OCI-M1 (cell line): ENCODE measurements at places on chromosomes 5 and 9.

DNA sequence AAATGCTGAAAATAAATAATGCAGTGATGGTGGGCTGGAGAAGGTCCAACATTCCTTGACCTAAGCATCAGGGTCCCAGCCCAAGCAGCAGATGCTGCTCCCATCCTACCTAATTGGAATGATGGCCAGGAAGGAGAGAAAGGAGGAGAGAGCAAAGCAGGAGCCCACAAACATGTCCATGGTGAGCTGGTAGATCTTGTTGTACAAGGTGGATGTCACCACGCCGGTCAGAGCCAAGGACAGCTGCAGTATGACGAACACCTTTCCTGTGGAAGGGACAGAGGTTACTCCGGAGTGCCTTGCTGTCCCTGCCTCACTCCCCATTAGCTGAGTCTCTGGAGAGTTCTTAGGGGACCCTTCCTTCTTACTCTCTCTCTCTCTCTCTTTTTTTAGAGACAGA, 4.3 kb downstream of the SLC46A2 start:
- no peak for DNase-seq

GRCh38 chr5:77774981-77775789, 954 bp downstream of the TBCA start:
- peak; percentile 66 for DNase-seq

GRCh38 chr9:13122756-13123369, 156.6 kb downstream of the MPDZ start:
- no peak for DNase-seq

GRCh38 chr5:43699910-43700309, 96.9 kb downstream of the NNT start:
- DNase-seq = no peak

DNA sequence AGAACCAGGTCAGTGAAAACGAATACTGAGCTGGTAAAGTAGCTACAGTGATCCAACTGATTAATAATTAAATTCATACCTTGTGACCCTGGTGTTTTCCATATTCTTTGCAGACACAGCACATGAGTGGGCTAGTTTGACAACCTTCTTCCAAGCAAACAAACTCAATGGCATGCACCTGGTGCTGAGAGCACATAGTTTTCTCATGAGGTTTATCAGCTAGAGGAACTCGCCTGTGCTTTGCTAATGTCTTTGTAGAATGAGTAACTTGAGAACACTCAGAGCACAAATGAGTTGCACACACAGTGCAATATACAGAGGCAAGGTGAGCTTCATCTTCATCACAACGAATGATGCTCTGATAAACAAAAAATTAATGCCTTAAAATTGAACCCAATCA, 12.6 kb downstream of the TRIM23 start:
- DNase-seq = no peak

DNA sequence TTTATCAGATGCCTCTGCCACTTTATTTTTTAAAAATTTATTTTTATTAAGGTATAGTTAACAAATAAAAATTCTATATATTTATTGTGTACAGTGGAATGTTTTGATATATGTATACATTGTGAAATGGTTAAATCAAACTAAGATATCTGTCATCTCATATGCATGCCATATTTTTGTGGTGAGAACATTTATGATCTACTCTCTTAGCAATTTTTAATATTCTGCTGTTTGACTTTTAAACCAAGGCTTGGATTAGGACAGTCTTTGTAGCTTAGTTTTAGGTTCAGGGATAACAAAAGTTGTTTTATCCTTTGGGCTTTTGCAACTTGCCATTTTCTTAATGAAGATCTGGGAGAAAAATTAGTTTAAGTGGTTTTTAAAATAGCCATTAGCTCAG, 46.0 kb upstream of the CDKN2B start:
- no peak for DNase-seq

DNA sequence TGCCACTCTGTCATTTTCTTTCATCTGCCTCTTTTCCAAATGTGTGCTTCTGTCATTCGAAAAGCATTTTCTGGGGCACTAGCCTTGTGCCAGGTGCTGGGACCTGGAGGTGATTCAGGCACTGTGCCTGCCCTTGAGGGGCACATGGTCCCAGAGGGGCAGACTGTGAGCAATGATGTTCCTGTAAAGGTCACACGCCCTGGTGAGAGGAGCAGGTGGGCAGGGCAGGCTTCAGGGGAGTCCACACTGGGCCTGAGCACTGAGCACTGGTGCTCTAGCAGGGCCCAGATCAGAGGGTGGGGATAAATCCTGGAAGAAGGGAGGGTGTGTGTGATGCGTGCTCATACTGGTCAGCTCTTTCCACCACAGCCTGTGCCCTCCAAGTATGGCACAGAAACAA, 77.8 kb downstream of the COL15A1 start:
- no peak for DNase-seq

- DNase-seq = no peak
Observed at GRCh38 chr5:171897231-171897630, 109.2 kb downstream of the FBXW11 start.

DNA sequence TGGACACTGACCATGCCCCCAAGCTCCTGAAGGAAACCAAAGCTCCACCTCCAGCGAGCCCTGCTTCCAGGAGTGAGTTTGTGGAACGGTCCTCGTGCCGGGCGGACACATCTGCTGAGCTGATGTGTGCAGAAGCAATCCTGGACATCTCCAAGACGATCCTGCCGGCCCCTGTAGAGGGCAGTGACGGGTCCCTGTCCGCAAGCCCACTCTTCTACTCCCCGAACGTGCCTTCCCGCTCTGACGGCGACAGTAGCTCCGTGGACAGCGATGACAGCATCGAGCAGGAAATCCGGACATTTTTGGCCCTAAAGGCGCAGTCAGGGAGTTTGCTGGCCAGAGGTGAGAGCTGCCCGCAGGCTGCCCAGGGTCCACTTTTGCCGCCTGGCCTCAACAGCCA, 6.2 kb downstream of the PPP1R26 start:
- DNase-seq = no peak

DNA sequence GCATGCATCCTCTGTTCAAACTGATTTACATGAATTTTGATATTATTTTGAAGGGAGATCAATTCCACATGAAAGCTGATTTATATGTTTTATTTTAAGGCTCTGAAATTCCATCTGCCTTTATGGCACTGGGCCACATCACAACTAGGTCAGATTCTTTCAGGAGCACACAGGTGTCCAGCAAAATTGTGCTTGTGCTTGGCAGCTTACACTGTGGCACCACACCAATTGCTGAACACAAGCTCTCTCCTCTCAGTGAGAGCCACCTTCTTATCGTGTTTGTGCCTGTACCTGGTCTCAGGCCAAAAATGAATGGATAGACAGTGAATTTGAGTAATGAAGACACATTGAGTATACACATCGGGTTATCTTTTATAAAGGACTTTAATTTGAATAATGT, 200.4 kb downstream of the CDH10 start:
- DNase-seq = no peak

- no peak for DNase-seq
Observed at GRCh38 chr5:52419357-52419756, 368.4 kb upstream of the ITGA1 start.

- DNase-seq = no peak
Observed at GRCh38 chr5:170338291-170338690, 40.7 kb upstream of the LCP2 start.

DNA sequence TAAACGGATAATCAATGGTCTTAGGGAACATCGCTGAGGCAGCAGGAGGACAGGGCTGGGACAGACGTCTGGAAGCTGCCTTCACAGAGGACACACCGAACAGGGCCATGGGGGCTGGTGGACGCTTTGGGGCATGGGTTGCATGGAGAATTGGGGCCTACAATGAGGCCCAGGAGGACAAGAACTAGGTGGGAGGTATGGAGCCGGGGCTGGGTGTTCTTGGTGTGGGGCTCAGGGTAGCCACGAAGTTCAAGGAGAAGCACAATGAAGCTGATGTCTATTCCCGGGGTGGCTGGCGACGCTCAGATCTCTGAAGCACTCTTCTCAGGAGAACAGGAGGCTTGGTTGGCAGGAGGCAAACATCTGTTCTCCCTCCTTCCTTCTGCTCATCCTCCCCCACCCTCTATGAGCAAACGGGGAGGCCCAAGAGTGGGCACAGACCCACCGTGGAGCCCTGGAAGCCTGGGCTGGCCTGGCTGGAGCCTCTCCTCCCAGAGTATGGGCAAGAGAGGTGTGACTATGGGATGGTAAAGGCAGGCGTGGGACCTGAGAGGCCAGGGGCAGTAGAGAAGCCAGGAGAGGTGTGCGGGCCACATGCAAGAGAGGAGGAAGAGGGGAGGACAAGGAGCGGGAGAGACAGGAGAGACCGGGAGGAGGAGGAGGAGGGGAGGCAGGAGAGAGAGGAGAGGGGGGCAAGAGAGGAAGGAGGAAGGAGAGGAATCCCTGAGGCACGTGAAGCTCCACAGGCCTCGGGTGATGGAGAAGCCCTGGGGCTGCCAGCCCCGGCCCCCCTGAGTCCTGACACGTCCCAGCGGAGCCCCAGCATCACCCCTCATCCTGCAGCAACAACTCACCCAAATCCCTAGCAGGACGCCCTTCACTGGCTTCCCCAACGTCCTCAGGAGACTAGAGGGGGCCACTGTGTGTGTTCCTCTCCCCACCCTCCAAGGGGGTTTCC, 159.1 kb downstream of the OLFM1 start:
- no peak for DNase-seq

DNA sequence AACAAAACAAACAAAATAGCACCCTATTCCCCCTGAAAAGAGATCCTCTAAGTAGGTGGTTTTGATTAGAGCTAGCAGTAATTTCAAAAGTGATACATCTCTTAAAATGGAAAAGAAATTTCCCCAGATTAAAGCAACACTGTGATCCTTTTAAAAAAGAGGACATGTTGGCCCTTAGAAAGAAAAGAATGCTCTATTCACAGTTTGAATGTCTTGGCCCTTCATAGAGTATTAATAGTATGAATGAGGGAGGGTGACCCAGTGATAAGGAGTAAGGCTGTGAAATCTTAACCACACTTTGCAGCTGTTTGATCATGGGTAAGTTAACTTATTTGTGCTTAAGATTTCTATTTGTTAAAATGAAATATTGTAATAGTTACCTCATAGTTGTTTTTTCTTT, 467.7 kb upstream of the MEF2C start:
- peak; percentile 26 for DNase-seq

- DNase-seq = no peak
Observed at GRCh38 chr9:127172066-127172707, 49.8 kb upstream of the ANGPTL2 start.

GRCh38 chr9:89137542-89138462, 40.8 kb downstream of the SHC3 start:
- DNase-seq = no peak

DNA sequence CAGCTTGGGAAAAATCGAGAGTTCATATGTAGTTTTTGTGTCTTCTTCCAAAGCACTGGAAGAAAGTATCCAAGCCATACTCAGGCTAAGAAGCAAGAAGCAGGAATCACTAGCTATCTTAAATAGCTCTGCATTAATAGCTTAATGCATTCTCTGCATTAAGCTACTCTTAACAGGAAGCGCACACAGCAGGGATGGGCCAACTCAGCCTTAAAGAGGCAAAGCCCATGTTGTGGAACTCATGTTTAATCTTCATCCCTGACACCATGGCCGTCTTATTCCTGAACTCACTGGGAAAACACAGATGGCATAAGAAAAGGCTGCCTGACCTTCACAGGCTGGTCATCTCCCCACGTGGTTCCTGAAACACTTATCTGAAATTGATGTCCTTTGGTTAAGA, 18.7 kb upstream of the ICE1 start:
- DNase-seq = no peak

GRCh38 chr5:149392718-149393117, 13.6 kb upstream of the IL17B start:
- DNase-seq = no peak

DNA sequence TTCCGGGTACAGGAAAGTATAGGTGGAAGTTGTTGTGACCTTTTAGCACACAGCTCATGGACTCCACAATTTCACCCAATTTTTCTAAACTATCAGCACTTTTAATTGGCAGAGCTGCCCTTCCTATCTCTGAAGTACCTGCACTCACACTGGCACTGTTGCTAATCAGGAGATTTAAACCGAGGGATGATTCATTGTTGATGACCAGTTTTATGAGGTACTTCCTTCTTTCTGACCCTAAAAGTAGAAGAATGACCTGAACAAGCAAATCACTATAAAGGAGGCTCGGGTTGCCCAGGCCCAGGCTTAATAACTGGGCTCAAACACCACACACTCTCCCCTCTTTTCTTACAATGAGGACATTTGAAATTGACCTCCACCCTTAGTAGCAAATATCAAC, 105.9 kb downstream of the KCNN2 start:
- no peak for DNase-seq

- DNase-seq = no peak
Observed at GRCh38 chr9:126754436-126755316, 50.2 kb upstream of the ZBTB43 start.

DNA sequence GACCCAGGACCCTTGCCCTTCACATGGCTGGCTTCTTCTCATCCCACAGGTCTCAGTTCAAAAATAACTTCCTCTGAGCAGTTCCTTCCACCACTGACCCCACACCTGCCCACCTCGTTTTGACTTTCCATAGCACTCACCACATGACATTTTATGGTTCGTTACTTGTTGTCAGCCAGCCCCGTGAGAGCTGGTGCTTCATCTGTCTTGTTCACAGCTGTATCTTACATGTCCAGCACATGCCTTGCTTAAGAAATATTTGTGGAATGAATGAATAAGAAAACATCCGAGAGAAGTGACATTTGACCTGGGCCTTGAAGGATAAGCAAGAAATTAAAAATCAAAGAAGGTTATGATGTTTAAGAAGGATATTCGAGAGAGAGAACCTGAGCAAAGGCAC, 193.9 kb downstream of the RFK start:
- DNase-seq = no peak

- no peak for DNase-seq
Observed at GRCh38 chr9:110064803-110065202, 143.2 kb downstream of the C9orf152 start.

DNA sequence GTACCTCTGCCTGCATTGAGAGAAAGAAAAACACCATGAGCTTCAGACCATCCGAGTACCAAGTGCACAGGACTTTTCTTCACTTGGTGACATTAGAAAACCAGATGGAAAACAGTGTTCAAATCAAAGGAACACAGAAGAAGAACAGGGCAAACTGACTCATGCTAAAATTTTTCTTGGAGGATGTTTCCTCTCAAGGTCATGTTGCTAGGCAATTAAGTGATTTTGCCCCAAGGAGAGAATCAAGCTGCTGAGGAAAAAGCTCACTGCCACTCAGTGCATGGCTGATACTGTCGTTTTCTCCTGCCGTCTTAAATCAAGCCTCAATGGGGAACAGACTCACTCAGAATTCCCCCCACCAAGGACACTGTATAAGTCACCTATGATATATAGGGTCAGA, 57.9 kb upstream of the SIMC1 start:
- no peak for DNase-seq

- DNase-seq = peak; percentile 19
Observed at GRCh38 chr9:131272212-131272611, 4.1 kb downstream of the FAM78A start.

- DNase-seq = no peak
Observed at GRCh38 chr5:138491284-138491648, 26.0 kb downstream of the EGR1 start.
